ENCODE measurements at places on chromosomes 1 and 21. TPM values are rescaled to one million over a fixed set of nuclear protein-coding genes. Genes with fewer than 3 reads are reported as not detected.

The OR2T6 gene
- total RNA-seq: not detected

The TCHHL1 gene
- total RNA-seq: not detected

DNA sequence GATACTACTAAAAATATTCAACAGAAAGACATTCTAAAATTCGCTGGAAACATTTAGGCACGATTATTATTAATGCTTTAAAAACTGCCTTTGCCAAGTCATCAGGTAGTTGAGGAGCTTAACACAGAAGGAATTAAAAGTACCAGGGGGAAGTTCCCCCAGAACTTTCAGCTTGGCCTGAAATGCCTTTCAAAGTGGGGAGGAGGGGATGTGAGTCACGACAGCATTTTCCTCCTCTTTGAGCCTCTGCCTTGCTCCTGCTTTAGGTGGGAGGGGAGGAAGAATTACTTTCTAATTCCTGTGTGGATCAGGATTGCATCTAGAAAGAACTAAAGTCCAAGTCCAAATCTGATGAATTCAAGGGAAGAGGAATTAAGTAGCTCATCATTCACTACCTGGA lies 183.7 kb downstream of the CLIC6 start:
- no peak for DNase-seq

- no peak for DNase-seq
These were observed 5.7 kb upstream of the FTCD start for GRCh38 chr21:46160907-46161632.

DNA sequence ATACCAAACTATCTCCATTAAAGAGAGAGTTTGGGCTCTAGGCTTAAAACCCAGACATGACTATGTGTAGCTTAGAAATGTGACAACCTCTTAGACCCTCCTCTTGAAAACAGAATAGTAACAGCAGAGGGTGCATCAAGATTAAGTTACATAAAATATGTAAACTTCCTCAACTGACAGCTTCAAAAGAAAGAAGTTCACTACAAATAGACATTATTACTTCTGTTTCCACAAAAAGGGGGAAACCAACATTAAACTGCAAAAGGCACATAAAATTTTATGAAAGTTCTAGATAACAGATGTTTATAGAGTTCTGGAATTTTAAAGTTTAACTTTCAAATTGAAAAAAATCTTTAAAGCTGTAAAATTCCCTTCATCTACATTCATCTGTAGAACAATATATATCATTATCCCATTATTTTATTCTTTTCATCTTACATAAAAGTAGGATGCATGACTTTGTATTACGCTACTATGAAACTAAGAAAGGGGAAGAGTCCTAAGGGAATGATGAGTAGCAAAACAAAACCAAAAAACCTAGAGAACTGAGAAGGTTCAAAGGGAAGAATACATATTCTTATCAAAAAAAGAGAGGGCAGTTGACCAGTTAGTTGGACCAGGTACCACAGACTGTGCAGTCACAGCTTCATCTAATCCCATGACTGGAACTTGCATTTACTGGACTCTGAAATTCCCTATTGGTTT lies 177.0 kb downstream of the SIPA1L2 start:
- DNase-seq: no peak

The KCNE1 gene
- total RNA-seq: 1.8 TPM

DNA sequence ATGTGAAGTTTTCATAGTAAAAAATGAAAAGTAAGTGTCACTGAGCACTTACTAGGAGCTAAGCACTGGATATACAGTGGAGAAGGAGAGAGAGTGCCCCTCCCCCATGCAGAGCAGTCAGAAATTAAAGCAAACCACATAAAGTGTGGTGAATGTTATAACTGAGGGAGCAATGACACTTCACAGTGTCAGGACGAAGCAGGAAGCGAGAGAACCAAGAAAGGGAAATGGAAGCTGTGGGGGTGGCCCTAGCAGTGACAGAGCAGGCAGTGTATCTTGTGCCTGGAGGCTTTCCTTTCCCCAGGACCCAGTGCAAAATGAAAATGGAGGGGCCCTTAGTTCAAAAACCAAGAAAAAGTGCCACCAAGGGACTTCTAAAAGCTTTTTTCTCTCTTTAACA lies 21.5 kb upstream of the RCAN3 start:
- no peak for DNase-seq

DNA sequence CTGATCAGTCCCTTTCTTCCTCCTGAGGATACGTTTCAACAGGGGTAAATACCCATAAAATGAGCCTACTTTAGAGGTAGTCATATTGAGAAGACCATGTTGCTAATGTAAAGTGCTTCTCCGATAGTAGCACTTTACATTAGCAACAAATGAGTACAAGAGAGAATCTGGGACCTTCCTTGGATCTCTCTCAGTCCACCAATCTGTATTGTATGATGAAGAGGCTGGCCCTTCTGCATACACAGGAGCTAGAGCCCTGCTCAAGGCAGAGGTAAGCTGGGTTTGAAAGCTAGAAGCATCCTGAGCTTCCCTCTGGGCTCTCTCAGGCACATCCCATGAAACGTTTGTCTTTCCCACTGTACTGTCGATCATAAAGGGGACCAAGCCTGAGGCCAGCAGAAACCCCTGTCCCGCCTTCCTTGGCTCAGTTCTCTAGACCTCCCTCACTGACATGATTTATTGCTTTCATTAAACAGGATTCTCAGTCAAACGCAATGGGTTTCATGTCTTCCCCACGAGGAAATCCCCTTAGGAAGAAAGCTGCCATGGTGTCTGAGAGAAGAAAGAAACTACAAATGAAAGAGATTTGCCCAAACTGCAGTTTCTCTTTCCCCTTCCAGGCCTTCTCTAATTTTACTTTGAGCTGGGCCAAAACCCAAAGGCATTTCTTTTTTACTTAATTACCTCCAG lies 62.8 kb upstream of the BCAR3 start:
- no peak for DNase-seq

DNA sequence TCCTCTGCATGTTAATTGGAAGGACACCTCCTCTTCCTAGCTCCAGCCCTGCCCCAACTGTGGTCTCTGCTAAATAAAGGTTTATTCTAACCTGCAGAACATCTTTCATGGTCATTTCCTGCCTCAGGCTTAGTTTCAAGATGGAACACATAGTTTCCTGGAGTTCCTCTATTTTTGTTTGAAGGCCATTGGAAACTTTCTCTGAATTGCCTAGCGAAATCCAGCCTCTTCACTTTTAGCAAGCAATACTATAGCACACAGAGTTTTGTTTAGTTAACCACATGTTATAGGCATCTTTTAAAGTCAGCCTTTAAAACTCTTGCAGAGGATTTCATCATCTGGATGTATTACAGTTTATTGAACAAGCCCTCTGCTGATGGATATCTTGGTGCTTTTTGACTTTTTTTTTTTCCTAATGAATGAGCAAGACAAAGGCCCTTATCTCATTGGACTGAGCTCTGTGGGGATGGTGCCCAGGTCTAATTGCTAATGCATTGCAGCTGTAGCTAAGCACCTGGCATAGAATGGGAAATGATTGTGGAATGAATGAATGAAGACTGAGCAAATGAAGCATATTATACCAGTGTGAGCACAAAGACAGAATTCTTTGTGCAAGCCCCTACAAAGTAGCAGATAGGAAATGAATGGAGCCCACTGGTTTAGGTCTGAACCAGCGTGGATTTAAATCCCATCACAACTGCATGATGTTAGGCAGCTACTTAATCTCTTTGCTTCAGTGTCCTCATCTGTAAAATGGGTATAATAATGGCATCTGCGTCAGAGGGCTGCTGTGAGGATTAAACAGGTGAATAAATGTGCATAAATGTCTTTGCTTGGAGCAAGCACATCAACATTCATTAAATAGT lies 641 bp upstream of the CFAP107 start:
- DNase-seq: peak; percentile 21

- no peak for DNase-seq
These were observed 67.2 kb downstream of the MARK1 start for GRCh38 chr1:220595179-220595578.

The TESK2 gene
- total RNA-seq: 3.3 TPM

GRCh38 chr21:42619841-42620240 lies 33.6 kb upstream of the PDE9A start:
- no peak for DNase-seq

Measured in esophagus muscularis mucosa (tissue), 4 donors.